ENCODE measurements at places on chromosomes 13 and 19. TPM values are rescaled to one million over a fixed set of nuclear protein-coding genes. Genes with fewer than 3 reads are reported as not detected.
A peak's percentile ranks its signal among the peaks of the same experiment; 100 is the strongest.

DNA sequence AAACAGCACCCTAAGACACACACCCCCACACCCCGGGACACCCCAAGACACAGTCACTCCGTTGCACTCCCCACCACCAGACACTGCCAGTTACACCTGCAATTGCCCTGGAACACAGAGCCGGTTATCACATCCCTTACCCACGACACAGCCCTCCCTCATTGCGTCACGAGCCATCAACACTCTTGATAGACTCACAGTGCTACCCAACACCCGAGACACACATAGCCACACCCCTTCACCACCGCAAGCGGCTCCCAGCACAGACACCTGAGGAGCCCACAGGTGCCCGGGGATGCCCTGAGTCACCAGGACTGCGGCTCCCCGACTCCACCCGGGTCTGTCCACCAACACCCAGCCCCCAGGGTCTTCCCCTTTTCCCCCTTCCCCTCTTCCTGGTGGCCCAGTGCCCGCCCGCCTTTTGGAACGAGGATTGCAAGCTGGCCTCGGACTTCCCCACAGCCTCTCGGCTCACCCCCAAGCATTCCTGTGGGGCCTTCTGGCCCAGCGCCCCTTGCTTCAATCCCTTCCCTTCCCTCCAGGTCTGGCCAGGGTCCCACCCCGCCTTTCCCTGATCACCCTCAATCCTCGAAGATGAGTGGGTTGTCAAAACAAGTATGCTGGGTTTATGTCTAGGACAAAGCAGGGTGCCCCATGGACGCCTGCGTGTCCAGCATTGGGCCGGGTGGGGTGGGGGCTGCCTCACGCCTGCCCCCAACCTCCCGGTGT lies 1.7 kb upstream of the PTGER1 start:
- H3K4me3 ChIP-seq = no peak overlapping the region
- H3K36me3 ChIP-seq = peaks cover 6% of the 10 kb centered on the region
- DNase-seq = peak; percentile 46
- peaks cover 30% of the 10 kb centered on the region for H3K4me1 ChIP-seq
- no peak overlapping the region for H3K27ac ChIP-seq
- peaks cover 16% of the 10 kb centered on the region for H3K27me3 ChIP-seq

GRCh38 chr19:42151782-42152684 lies 19.8 kb upstream of the POU2F2 start:
- DNase-seq = no peak
- peaks cover 2% of the 10 kb centered on the region for H3K27me3 ChIP-seq
- H3K36me3 ChIP-seq = no peaks in the 10 kb centered on the region

GRCh38 chr19:46111376-46111775 lies 13.1 kb downstream of the IGFL3 start:
- no peaks in the 10 kb centered on the region for H3K36me3 ChIP-seq
- no peak for DNase-seq
- H3K27me3 ChIP-seq = peaks cover 38% of the 10 kb centered on the region
- H3K27ac ChIP-seq = no peak overlapping the region

DNA sequence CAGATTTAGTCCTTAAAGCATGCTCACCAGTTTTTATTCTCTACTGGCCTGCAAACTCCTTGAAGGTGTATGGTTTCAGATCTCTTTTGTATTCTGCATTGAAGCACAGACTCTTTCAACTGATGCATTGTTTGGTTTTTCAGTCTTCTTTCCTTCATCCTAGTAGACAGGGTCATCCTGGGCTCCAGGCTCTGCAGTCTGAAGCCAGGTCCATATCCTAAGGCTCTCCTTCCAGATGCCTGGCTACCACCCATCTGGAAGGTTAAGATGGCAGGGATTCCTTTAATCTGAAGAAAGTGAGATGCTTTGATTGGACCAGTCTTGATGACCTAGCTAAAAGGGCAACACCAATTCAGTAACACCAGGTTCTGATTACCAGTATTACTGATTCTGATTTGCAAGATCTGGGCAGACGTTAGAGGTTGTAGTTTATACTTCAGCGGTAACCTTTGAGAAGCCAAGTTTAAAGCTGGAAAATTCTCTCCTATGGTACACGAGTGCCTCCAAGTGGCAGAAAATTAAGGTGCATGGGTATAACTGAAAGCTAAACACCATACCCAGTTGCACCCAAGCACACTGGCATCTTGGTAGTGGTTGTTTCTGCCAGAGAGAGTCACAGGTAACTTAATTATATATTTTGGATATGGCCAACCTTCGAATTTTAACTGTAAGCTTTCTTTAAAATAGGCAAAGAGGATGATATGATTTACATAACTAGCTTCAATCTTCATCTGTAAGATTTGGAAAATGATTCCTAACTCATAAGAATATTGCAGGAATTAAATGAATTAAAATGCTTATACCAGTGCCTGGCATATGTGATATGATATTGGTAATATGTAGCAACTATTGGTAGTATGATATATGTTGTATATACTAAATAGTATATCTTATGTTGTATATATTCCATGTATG lies 1651.9 kb upstream of the MIR17HG start:
- peak; percentile 26 for DNase-seq
- H3K4me1 ChIP-seq = no peaks in the 10 kb centered on the region
- H3K27ac ChIP-seq = no peak overlapping the region

DNA sequence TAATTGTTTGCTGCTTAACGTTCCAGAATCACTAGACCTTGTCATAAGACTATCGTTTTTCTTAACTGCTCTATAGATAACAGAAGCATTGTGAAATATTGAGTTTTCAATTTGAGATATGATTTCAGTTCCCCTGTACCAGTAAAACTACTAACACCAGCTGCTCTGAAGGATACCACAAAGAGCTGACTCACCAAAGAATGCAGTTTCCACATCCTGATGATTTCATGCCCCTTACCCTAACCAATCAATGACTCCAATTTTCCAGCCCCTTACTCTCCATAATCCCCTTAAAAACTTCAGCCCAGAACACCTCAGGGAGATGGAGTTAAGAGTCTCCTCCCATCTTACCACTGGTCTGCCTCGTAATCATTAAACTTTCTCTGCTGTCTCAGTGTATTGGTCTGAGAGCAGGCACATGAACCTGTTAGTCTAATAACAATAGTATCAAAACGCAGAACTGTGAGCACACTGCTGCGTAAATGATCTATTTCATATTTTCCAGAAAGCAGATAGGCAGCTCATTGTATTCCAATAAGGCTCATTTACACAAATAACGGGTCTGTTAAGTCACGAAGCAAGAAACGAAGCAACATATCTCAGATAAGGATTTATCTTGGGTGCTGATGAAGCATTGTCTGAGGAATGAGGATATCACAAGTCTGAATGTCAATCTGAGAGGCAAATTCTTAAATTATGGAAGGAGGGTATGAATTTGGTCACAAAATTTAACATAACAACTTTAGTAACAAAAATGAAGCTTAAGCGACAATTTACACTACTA lies 14.1 kb upstream of the CCNA1 start:
- H3K4me3 ChIP-seq = no peak overlapping the region
- peak; percentile 23 for DNase-seq
- H3K27me3 ChIP-seq = peaks cover 42% of the 10 kb centered on the region

- H3K27ac ChIP-seq = peak overlapping the region; percentile 97
- no peaks in the 10 kb centered on the region for H3K27me3 ChIP-seq
- peak; percentile 98 for DNase-seq
- H3K4me3 ChIP-seq = peak overlapping the region; percentile 91
- H3K36me3 ChIP-seq = peaks cover 27% of the 10 kb centered on the region
- peaks cover 33% of the 10 kb centered on the region for H3K4me1 ChIP-seq
These were observed 774 bp upstream of the PPP2R1A start for GRCh38 chr19:52188822-52189734.

DNA sequence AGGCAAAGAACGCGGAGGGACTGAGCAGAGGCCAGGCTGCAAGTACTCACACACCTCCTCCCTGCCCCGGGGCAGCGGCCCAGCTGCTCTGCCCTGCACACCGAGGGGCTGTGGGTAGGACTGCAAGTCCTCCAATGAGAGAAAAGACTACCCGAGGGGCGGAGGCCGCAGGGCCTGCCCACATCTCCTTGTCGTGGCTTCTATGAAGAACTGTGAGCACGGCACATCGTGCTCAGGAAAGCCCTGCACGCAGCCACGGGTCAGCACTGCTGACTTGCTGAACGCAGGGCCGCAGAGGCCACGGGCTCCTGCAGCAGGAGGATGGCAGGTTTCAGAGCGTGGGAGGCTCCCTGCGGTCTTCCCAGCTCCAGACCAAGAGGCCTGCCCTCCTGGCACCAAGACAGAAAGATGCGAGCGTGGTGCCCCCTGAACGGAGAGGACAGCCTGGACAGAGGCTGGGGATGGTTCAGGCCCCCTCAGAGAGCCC lies 37.4 kb downstream of the CEBPG start:
- H3K27me3 ChIP-seq = no peaks in the 10 kb centered on the region
- H3K4me3 ChIP-seq = no peak overlapping the region
- no peak for DNase-seq
- H3K4me1 ChIP-seq = no peaks in the 10 kb centered on the region
- no peak overlapping the region for H3K27ac ChIP-seq
- no peaks in the 10 kb centered on the region for H3K36me3 ChIP-seq

DNA sequence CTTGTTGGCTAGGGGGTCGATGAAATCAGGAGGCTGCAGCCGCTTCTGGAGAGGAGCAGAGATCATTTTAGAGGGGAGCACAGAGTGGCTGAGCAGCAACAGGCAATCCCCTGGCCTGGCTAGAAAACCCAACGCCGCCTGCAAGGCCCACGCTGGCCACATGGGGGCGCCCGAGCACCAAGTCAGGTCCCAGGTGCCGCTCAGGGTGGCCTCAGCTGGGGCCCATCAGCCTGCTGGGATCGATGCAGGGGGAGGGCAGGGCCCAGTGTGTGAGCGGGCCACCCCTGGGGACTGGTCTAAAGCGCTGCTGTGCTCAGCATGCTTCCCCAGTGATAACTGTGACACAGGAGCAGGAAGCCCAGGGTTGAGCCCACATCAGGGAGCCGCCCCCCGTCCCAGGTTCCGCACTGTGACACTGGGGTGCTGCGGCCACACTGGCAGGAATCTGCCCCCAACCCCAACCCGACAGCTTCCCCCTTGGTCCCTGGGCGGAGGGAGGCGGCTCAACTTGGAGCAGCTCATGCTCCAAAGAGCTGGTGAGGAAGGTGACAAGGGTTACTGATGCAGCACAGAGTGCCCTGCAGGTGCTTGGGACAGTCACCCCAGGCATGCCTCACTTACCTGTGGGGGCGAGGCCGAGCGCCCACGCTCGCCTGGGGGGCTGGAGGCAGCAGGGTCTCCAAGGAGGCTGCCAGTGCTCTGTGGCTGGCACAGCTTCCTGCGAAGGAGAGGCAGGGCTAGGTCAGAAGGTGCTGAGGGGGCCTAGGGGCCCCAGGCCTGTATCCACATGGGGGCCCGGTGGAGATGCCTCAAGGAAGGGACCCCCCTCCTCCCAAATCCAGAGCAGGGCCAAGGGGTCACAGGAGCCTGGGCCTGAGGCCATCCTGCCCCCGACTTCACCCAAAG lies 13.3 kb upstream of the ISYNA1 start:
- peaks cover 14% of the 10 kb centered on the region for H3K36me3 ChIP-seq

GRCh38 chr13:77002590-77003190 lies 10.8 kb downstream of the CLN5 start:
- no peak overlapping the region for H3K4me3 ChIP-seq
- peaks cover 44% of the 10 kb centered on the region for H3K4me1 ChIP-seq
- peaks cover 47% of the 10 kb centered on the region for H3K36me3 ChIP-seq

GRCh38 chr13:86429756-86430155 lies 630.5 kb upstream of the SLITRK6 start:
- no peaks in the 10 kb centered on the region for H3K36me3 ChIP-seq
- no peaks in the 10 kb centered on the region for H3K4me1 ChIP-seq
- no peaks in the 10 kb centered on the region for H3K27me3 ChIP-seq
- H3K4me3 ChIP-seq = no peak overlapping the region

DNA sequence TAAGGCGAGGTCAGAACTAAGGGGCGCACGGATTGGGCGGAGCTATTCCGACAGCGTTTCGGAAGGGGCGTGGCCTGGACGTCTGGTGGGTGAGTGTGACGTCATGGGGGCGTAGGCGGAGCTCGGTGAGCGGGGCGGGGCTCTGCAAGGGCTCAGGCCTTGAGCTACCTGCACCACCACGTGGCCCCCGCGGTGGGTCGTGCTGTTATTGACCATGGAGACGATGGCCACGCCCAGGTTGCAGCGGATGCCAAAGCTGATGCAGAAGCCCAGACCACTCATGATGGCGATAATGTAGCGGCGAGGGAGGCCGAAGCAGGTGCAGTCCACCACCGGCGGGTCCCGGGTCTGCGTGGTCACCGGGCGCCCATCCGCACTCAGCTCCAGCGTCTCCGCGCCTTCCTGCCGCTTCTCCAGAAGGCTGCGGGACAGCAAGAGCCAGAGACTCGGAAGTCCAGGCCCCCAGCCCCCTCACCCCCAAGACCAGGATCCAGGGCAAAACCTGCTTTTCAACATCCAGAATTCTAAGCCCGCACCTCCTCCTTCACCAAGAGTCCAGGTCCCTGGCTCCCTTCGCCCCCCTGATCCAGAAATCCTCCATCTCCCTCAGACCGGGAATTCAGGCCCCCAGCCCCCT lies 4.8 kb downstream of the SLC17A7 start:
- no peak overlapping the region for H3K27ac ChIP-seq
- peaks cover 78% of the 10 kb centered on the region for H3K27me3 ChIP-seq
- H3K4me1 ChIP-seq = peaks cover 24% of the 10 kb centered on the region
- peak overlapping the region; percentile 4 for H3K4me3 ChIP-seq
- peak; percentile 89 for DNase-seq

DNA sequence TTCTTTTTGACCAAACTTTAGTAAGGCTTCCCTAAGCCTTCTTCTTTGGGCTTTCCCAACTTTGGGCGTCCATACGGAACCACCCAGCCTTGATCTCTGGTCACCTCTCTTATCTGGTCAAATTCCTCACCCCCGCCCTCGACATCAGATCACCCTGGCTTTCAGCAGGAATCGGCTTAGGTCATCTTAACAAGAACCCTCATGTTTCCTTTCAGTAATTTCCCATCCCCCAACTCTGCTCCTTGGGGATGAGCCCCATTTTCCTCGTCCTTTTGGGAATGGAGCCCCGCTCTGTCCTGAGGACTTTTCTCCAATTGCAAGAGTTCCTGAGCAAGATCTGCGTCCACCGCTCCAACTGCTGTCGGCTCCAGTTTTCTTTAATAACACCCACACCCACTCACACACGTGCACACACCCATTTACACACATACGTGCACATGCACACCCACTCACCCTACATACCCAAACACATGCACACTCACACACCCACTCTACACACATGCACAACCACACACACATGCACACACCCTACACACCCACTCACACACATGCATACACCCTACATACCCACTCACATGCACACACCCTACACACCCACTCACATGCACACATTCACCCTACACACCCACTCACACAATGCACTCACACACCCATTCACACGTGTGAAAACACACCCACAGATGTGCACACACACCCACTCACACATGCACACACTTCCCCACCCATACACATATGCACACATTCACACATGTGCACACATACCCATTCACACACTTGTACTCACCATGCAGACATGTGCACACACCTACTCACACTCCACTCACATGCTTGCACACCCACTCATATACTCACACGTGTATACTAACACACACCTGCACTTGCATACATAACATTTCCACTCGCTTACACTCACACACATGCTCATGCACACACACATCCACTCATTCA lies 87.0 kb upstream of the TM9SF2 start:
- H3K4me3 ChIP-seq = no peak overlapping the region
- DNase-seq = peak; percentile 30
- peaks cover 21% of the 10 kb centered on the region for H3K36me3 ChIP-seq

The FFAR2 gene
- total RNA-seq = not detected

The ZNF865 gene
- total RNA-seq = 12.1 TPM

The COL4A2 gene
- total RNA-seq = not detected

The BRCA2 gene
- 49.0 TPM for total RNA-seq

The KCNN1 gene
- total RNA-seq = not detected

The MRPL4 gene
- total RNA-seq = 140 TPM

The ARHGAP35 gene
- 16.5 TPM for total RNA-seq

The SLAIN1 gene
- total RNA-seq = 26.7 TPM

The KRI1 gene
- 67.1 TPM for total RNA-seq

The IZUMO2 gene
- total RNA-seq = not detected
